Stimulated activated CD4-positive, alpha-beta T cell treated with anti-CD3 and anti-CD28 coated beads, Interleukin-15, amount 100 ng/mL, for 1 hour (primary cell): ENCODE measurements at places on chromosomes 6 and 20.

- DNase-seq, result no peak
Measured at GRCh38 chr6:138160329-138161087, 1.2 kb upstream of the ARFGEF3 start.

GRCh38 chr6:119978274-119978889 lies 628.8 kb upstream of the MAN1A1 start:
- no peak for DNase-seq

GRCh38 chr6:155782739-155783459 lies 327.3 kb upstream of the NOX3 start:
- DNase-seq, result no peak

DNA sequence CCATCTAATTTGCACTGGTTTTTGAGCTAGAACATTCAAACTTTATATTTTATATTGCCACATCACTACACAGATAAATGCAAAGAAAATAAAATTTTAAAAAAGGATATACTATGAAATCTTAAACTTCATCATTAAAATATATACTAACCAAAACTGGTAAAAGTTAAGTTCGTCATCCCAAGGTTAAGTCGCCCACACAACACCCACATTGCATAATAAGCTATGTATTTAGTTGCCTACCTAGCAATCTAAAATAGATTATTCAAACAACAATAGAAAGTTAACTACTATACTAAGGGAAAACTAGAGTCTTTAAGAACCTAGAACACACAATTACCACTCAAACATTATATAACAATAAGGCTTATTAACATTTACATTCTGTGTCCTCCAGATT lies 24.5 kb downstream of the PDE10A start:
- no peak for DNase-seq

DNA sequence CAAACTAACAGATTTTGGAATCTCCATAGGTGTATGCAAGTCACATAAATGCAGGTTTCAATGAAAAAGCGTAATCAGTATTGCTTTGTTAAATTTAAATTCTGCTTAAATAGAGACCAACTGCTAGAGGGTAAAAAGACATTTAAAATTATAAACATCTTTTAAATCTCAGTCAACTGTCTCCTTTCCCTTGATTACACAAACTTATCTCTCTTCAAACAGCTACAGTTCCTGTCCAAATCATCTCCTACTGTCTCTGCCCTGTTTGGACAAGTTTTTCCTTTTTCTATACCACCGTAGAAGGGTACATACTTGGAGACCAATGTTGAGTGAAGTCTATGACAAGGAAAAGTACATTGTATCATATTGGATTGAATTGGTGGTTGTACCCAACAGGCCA lies 43.5 kb downstream of the AGPAT4 start:
- DNase-seq, result no peak

DNA sequence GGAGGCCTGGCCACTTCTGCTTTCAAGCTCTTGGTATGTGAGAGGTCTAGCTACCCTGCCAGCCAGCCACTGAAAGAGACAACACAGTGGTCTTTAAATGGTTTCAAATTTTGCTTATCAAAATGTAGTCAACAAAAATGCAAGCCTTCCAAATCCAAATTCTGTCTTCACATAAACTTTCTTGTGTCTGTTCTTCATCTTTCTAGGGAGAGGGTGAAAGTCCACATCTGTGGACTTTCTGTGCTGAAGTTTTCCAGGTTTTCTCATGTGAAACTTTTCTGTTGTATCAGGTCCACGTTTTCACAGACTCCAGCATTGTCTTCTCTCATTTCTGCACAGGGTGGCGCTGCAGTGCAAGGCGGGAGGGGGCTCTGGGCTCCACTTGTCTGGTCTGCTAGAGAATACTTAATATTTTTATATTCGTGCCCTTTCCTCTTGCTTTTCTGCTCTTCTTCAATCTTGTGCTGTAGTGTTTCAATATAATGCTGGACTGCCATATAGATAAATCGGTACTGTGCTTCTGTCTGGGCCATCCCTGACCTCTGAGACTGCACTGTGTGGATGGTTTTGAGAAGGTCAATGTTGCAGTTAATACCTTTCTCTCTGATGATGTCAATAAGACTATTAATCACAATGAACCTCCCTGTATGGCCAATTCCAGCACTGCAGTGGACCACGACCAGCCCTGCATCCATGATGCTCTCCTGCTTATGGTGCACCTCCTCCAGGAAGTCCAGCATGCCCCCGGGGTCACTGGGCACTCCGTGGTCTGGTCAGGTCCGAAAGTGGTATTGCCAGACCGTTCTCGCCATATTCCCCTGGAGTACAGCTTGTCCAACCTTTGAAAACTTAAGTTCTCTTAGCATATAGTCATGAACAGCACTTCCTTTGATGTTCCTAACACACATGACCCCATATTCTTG lies 161.6 kb upstream of the TNFAIP3 start:
- DNase-seq, result peak; percentile 45

DNA sequence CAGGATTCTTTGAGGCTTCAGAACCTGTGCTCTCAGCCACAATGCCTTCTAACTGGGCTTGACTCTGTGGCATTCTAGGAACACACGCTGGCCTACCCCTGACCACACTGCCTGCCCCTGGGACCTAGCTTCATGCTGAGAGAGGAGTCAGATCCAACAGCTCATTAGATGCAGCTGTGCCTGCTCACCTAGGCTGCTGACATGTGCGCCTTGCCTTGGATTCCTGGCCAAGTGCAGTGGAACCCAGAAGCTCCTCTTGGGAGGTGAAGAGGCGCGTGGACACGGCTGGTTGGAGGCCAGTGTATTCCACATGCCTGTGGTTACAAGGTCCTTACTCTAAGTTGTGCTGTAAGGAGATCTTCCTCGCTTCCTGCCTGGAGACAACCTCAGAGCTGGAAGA lies 24.7 kb upstream of the KCNK16 start:
- no peak for DNase-seq

GRCh38 chr6:1237636-1238035 lies 74.3 kb upstream of the FOXQ1 start:
- no peak for DNase-seq

GRCh38 chr6:24838081-24838480 lies 39.4 kb upstream of the ARMH2 start:
- no peak for DNase-seq

GRCh38 chr6:113121571-113121970 lies 735.6 kb upstream of the MARCKS start:
- no peak for DNase-seq

GRCh38 chr6:9455864-9456658 lies 958.8 kb downstream of the TFAP2A start:
- no peak for DNase-seq

GRCh38 chr6:168377856-168378832 lies 58.6 kb upstream of the DACT2 start:
- no peak for DNase-seq
